ENCODE measurements at places on chromosomes 16 and 17.
A peak's percentile ranks its signal among the peaks of the same experiment; 100 is the strongest.

DNA sequence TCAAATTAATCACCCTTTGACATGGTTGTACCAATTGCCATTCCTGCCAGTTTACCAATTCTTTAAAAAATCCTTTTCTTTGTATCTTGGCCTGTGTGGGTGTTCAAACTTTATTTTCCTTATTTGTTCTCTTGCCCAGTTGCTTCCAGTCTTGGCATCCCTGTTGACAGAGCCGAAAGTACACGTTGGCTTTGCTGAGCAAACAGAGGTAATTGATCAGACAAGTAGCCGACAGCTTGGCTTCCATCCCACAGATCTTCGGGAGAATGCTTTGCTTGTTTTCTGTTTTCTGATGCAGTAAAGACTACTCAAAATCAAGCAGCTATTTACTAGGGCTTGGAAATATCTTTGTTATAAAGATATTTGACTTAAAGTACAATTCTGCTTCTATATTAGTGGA, 506.8 kb upstream of the SALL1 start:
- no peak for DNase-seq

DNA sequence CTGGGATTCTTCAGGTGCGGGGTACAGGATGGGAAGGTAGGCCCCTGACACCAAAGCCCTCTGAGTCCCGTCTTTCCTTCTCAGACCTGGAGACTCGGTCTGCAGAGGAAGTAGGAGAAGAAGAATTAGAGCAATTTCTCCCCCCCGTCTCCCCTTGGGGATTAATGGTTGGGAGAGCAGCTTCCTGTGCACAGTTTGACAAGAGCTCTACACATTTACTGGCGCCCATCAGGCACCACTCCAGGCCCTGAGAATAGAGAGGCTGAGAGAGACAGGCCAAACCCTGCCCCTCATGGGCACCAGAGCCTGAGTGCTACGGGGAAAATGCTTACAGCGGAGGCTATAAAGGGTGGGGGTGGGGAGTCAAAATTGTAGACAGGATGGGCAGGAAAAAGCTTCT, 3.5 kb upstream of the C16orf74 start:
- no peak for DNase-seq

DNA sequence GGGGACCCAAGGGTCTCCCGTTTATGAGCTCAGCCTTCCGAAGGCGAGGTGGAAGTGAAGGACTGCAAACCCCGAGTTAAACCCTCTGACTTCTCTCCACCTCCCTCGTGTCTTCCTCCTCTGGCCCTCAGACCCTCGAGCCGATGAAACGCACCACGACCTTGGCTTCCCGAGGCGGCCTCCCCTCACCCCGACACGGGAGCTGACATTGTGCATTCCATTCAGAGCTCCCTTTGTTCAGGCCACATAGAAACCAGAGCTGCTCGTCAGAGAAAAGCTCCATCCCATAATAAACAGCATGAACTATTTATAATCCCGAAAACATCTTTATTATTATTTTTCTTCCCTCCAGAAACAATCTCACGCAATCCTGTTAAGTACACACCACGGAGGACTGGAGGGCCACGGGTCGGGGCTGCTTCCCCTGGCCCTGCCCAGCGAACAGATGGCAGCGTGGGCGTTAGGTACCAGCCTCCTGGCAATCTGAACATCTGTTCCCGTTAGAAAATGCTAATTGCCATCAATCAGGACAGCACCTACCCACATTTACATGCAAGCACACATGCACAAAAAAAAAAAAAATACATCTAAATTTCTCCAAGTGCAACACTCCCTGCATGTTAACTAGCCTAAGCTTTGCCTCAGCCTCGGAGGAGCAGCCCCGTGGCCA, 145.7 kb downstream of the RBFOX3 start:
- no peak for DNase-seq

DNA sequence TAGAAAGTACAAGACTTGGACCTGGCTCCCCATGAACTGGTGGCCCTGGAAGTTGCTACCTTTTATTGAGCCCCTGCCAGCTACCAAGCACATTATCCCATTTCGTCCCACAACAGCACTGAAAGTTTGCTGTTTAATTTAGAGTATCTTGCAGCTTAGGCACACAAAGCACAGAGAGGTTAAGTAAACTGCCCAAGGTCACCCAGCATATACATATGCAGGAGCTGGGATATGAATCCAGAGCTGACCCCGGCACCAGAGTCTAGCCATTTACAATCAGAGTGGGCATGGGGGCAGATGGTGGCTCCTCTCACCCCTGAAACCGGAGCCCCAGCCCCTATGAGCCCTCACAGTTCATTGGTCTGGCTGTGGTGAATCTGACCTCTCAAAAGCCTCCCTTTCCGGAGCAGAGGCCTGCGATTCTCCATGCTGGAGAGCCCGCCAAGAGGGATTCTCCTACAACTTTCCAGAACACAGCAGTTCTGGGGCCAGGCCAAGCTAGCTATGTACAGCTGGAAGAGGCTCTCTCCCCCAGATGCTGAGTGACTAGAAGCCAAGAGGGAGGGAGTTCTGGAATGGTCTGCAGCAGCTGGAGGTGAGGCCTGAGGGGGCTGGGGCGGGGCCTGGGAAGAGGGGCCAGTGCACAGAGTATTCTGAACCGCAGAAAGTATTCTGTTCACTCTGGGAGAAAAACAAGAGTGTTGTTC, 58.3 kb downstream of the SREBF1 start:
- no peak for DNase-seq

GRCh38 chr16:56858374-56858773, 6.6 kb upstream of the SLC12A3 start:
- DNase-seq, result no peak

DNA sequence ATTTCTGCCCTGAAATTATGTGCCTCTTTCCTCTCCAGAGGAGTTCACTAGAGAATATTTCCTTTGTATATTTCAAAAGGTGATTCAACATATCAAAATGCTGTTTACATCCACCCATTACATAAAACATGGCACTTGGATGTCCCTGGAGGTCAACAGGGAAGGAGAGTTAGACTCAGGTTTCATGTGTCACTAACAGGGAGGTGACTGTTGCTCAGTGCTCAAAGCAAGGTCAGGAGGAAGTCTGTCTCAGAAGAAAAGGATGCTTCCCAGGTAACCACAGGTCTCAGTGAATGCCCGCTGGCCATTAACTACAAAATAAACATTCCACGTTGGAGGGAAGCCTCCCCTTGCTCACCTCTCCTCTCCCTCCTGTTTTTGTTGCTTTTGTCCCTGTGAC, 198.6 kb downstream of the AXIN2 start:
- no peak for DNase-seq

DNA sequence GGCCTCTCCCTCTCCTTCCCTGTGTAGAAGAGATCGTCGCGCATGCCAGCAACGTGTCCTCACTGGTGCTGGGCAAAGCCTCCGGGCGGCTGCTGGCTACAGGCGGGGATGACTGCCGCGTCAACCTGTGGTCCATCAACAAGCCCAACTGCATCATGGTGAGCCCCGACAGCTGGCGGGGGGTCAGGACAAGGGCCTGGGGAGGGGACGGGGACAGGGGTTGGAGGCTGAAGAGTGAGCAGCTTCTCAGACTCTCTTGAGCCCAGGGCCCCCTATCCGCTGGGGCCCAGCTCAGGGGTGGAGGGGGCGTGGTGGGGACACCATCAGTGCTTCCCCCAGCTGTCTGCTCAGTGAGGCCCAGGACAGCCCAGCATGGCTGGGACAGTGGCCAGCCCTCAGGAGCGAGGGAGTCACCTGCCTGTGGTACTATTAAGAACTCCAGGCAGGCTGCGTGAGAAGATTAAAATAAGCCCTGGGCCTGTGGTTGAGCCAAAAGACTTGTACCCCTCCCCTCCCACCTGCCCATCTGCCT, 6.2 kb downstream of the KATNB1 start:
- DNase-seq, result no peak

DNA sequence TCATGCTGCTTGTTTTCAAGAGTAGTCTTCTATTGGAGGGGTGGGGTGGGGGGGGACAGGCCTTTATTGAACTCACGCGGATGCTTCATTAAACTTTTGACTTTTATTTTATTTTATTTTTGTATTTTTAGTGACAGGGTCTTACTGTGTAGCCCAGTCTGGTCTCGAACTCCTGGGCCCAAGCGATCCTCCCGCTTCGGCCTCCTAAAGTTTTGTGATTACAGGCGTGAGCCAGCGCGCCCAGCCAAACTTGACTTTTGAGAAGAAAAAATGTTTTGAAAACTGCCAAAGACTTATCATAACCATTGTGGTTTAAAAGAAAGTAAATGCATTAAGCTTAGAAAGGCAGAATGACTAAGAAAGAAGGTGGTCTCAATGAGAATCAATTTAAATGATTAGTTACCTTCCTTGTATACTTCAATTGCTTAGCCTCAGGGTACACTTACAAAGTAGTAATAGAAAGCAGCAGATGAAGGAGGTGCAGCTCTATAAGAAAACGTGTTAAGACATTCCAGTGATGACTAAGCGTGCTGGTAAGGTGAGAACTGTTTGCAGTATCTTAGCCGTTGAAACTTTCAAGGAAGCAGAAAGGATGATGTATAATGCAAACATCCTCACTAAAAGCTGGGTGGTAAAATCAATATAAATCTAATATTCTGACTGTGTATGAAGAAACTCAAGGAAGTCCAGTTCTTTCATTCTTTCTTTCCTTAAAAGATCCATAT, 1.2 kb downstream of the AP2B1 start:
- no peak for DNase-seq

- DNase-seq, result no peak
Measured at GRCh38 chr17:15516150-15516549, 47.1 kb downstream of the TVP23C start.

DNA sequence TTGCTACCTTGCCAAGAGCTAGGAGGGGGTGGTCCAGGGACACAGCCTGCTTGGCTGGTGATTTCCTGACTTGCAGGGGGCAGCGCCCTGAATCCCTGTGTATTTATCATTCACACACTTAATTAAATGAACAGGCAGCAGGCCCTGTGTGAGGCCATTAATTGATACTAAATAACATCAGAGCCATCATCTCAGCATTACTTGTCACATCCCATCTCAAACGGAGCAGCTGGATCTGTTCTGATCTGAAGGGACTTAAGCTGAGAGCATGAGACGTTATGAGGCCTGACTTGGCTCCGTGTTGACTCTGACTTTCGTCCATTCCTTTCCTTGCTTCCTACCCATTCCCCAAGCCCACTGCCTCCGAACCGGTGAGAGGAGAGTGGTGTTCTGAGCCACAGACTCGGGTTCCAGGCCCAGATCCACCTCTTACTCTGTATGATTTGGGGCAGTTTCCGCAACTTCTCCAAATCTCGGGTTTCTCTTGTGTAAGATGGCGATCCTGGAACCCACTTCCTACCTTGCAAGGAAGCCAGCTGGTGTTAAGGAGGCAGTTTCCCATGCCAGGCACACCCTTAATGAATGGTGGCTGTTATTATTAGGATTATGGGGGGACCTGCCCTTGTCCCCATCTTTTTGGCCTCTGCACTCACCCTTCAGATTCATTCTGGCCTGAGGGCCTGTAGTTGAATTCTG, 33.8 kb downstream of the CACNA1G start:
- no peak for DNase-seq

- no peak for DNase-seq
Measured at GRCh38 chr17:44925731-44926697, 10.7 kb upstream of the GFAP start.

DNA sequence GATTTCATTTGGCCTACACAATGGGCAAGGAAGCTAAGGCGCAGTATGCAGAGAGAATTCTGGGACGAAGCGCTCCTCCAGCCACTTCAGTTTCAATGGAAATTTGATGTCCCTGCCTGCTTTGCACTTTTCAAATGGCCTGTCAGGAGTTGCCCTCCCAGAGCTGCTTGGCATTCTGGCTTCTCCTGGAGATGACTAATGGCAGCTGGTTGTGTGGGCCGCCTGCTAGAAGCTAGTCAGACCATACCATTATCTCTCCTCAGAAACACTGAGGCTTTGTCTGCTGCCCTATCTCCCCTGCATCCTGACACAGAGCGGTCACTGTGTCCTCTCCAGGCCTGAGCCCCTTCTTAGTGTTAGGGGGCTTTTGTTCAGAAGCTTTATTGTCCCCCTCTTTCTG, 180.1 kb downstream of the SPECC1 start:
- DNase-seq, result no peak

DNA sequence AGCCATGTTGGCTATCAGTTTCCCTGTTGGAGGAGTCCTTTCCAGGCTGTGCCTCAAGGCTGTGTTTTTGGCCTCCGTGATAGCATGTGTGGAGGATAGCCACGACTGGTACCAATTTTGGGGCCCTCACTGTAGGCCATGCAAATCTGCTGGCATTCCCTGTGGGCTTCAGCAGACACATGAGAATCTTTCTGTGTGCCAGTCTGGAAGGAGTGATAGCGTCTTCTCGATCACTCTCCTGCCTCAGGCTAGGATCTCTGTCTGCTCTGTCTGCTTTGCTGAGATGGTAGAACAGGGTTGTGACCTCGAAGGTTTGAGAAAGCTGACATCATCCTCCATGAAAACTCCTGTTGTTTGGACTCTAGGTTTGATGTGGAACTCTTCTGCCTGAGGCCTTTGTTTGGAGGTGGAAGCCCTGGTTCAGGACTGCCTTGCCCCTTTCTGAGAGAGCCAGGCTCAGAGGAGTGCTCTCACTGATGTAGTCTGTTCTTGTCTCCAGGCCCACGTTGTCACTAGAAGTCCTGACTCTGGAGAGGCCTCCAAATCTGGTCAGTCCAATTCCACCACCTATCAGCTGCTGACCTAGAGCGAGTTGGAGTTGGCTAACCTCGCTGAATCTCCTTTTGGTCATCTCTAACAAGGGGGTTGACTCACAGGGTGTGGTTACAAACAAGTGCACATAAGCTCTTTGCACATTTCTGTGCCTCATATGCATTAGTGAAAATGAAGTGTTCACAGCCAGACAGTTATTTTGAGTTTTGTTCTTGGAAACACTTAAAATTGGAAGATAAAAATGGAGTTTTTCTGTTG, 12.1 kb upstream of the EDC4 start:
- no peak for DNase-seq

GRCh38 chr17:34998205-34998604, 17.9 kb downstream of the LIG3 start:
- DNase-seq, result peak; percentile 56

DNA sequence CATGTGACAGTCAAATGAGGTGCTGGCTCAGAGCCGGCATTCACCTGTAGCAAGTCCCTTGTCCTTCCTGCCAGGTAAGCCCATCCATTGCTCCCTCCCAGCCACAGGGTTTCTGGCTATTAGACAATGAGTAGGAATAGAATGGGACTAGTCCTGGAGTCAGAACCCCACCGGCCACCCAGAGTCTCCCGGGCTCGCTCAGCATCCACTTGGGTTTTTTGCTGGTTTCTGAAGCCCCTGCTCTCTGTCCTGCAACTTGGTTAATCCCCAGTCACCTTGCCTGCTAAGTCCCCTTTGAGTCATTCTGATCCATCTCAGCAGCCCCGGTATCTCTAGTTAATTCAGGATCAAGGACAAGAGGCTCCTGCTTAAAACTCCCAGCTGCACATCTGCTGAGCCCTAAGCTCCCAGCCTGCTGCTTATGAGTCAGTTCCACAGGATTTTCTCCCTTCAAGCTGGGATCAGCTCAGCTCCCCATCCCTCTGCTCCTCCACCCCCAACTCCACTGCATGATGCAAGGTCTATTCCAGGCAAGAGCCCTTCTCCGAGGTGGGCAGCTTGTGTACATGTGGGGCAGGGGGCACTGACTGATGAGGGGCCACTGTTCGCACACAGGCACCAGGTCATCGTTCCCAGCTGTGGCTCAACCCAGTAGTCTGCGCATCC, 19.9 kb upstream of the MRPS23 start:
- DNase-seq, result no peak

- DNase-seq, result no peak
Measured at GRCh38 chr16:82820855-82821254, 194.1 kb downstream of the CDH13 start.

Measured in MM.1S (cell line).